ENCODE measurements at places on chromosomes 6 and 20.

- DNase-seq = no peak
Observed at GRCh38 chr20:62858058-62858830, 3.4 kb downstream of the TCFL5 start.

DNA sequence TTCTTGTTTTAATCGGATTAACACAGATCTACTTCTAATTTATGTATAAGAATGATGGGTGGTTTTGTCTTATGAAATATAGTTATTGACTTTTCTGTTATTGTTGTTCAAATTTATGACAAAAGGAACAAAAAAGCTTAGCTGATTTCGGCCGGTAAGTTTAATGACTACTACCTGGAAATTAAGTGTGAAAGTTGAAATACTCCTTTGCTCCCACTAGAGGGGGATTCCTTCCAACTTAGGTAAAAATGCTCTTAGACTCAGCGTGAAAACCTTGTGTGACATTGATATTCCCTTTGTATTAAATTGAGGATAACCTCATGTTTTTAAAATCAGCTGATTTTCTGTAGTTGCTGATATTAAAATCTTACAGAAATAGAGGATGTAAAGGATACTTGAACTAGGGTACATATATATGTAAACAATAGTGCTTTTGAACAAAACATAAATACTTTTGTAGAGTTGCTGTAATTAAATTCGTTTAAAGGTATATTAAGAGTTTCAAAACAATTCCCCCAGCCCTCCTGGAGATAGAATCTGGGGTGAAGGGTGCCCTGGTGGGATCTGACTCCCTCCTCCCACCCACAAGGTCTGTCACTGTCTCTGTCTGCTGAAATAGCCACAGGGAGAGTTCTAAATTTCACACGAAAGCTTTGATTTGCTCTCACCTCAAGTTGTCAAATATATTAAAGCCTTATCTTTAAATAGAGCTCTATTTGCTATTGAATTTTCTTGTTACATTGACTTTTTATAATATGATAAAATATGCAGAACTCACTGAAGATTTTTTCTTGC lies 257.5 kb downstream of the ARID1B start:
- peak; percentile 73 for DNase-seq

DNA sequence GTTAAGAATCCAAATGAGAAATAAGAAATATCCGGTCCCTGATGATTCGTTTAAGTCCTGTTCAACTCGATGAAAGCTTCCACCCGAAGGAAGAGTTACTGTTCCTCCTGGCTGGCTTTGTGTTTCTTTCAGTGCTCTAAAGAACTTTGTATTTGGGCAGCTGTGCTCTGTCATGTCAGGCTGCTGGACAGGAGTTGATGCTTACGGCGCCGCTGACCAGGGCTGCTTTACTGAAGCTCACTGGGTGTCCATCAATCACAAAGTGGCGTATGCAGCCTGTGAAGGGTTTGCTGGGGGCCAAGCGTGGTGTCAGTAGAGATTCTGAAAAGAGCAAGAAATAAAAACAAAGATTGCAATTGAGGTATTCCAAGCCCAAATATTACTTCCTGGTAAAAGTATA lies 21.9 kb downstream of the FAM229B start:
- no peak for DNase-seq

- peak; percentile 12 for DNase-seq
Observed at GRCh38 chr6:38997128-38997761, 51.3 kb upstream of the GLP1R start.

- DNase-seq = peak; percentile 81
Observed at GRCh38 chr6:28606424-28607391, 81.0 kb downstream of the GPX5 start.

GRCh38 chr6:165910184-165910966 lies 247.3 kb upstream of the PDE10A start:
- no peak for DNase-seq

DNA sequence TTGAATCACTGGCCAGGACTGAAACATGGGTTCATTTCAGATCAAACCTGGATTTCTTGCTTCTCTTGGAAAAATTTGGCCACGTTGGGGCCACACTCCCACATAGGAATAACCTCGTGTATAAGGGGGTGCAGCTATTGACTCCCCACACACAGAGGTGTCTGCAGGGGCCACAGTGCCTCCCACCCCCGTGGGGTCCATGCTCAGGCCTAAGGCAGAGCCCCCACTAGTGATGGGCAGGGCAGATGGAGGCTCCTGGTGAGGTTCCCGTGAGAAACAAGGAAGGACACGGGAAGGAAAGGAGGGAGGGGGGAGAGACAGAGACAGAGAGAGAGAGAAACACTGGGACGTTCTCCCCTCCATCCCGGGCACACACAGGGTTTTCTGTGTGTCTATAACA lies 230.5 kb downstream of the ERMARD start:
- no peak for DNase-seq

Measured in adipocyte (in vitro differentiated cells).